ENCODE measurements at places on chromosomes 2 and 18. TPM values are rescaled to one million over a fixed set of nuclear protein-coding genes. Genes with fewer than 3 reads are reported as not detected.

DNA sequence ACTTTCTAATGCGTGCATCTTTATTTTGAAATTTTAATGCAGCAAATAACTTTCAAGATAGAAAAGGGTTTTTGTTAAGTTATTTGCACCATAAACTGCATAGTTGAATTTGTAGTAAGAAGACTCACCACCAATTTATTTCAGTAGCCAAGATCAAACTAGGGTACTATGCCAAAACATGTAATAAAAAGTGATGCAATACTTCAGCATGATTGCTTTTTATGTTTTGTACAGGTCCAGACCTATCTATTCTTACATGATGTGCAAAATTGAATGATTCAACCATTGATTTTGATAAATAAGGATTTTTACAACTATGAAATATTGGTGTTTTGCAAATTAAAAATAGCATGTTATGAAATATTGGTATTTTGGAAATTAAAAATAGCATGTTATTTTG is 26.7 kb downstream of the AGPS start:
- H3K27ac ChIP-seq: no peak overlapping the region
- H3K27me3 ChIP-seq: no peaks in the 10 kb centered on the region
- peaks cover 21% of the 10 kb centered on the region for H3K36me3 ChIP-seq
- peaks cover 28% of the 10 kb centered on the region for H3K4me1 ChIP-seq
- DNase-seq: no peak
- no peak overlapping the region for H3K4me3 ChIP-seq

DNA sequence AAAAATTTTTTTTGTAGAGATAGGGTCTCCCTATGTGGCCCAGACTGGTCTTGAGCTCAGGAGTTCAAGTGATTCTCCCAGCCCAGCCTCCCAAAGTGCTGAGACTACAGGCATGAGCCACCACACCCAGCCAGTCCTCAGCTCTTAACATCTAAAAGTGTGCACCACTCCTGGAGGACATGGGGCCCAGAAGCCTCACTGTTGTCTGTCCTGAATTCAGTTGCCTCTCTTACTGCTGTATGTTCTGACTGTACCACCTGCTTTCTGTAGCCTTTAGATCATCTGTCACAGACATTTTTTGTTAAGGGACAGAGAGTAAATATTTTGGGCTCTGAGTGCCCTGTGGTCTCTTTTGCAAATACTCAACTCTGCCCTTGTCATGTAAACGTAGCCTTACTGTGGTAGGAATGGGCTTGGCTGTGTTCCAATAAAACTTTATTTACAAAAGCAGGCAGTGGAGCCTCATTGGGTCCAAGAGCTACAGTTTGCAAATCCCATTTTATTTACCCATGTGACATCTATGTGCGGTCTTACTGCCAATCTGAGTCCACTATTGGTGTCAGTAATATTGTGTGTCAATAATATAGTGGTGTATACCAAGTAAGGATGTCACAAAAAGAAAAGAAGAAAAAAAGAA is 38.1 kb downstream of the TMEM37 start:
- H3K27me3 ChIP-seq: no peaks in the 10 kb centered on the region
- no peaks in the 10 kb centered on the region for H3K36me3 ChIP-seq
- H3K4me3 ChIP-seq: no peak overlapping the region
- H3K4me1 ChIP-seq: no peaks in the 10 kb centered on the region
- no peak overlapping the region for H3K27ac ChIP-seq
- no peak for DNase-seq

DNA sequence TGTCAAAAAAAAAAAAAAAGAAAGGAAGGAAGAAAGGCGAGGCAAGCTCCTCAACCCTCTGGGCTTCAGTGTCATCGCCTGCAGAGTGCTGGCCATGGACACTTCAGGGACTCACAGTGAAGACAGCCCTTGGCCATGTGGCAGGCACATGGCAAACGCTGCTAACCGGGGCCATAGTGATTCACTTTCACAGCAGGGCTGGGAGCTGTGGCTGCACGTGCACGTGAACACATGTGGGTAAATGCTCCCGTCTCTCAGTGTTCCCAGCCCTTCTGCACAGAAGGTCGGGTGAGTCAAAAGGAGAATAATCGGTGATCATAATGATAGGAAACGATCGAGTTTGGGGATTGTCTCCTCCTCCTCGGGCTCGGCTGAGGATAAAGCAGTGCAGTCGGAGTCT is 46.1 kb upstream of the UBE2F start:
- no peak overlapping the region for H3K27ac ChIP-seq
- no peaks in the 10 kb centered on the region for H3K36me3 ChIP-seq
- no peak for DNase-seq

DNA sequence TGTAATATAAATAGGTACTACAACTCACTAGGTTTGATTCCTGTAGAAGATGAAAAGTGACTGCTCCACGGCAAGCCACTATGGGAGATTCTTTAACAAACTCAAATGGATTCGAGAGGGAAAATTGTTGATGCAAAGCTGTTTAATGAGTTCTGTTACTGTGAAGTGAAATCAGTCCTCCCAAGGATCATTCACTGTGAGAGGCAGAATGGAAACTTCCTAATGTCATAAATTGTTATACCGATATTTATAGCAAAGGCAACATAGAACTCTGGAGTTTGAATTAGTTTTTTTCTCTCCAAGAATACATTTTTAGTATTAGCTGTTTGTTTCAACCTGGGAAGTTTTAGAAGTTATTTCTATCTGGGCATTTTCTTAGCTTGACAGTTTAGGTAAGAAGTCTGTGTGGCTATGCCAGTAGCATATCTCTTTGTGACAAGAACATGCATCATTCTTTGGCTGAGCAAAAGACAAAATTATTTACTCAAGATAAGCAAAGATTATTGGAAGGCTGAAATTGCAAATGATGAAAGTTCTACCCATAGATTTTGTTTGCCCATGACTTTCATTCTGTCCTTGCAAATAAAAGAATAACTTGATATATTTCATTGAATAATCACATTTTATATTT is 979.7 kb downstream of the DPP10 start:
- DNase-seq: no peak
- no peaks in the 10 kb centered on the region for H3K4me1 ChIP-seq
- no peak overlapping the region for H3K4me3 ChIP-seq
- no peak overlapping the region for H3K27ac ChIP-seq
- H3K36me3 ChIP-seq: no peaks in the 10 kb centered on the region

DNA sequence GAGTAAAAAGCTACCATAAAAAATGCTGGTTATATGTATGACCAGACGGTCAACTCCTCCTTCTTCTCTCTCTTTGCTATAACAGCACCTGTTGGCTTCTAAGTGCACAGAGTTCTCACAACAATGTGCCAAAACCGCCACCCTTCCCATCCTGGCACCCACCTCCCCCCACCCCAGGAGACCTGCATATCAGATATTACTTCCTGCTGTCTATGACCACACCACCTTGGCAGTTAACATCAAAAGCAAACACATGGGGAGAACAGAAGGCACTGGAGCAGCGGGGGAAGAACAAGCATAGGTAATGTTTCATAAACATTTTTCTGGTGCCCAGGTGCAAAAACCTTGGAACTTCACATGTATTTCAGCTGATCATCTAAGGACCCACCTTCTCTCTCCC is 15.5 kb downstream of the SPRED2 start:
- H3K4me1 ChIP-seq: peaks cover 35% of the 10 kb centered on the region
- no peak overlapping the region for H3K4me3 ChIP-seq
- H3K36me3 ChIP-seq: peaks cover 7% of the 10 kb centered on the region
- no peak for DNase-seq
- peaks cover 16% of the 10 kb centered on the region for H3K27me3 ChIP-seq

- DNase-seq: no peak
- H3K4me3 ChIP-seq: no peak overlapping the region
- no peaks in the 10 kb centered on the region for H3K27me3 ChIP-seq
- H3K4me1 ChIP-seq: no peaks in the 10 kb centered on the region
Measured at GRCh38 chr2:32824070-32824809, 122.5 kb upstream of the LTBP1 start.

- peaks cover 6% of the 10 kb centered on the region for H3K36me3 ChIP-seq
- peaks cover 15% of the 10 kb centered on the region for H3K4me1 ChIP-seq
- H3K27me3 ChIP-seq: no peaks in the 10 kb centered on the region
- no peak overlapping the region for H3K27ac ChIP-seq
- no peak for DNase-seq
Measured at GRCh38 chr2:174149530-174149929, 98.8 kb downstream of the OLA1 start.

- no peak for DNase-seq
- H3K27ac ChIP-seq: no peak overlapping the region
- H3K4me1 ChIP-seq: peaks cover 2% of the 10 kb centered on the region
- peaks cover 22% of the 10 kb centered on the region for H3K27me3 ChIP-seq
- H3K4me3 ChIP-seq: no peak overlapping the region
Measured at GRCh38 chr2:85071096-85071495, 62.1 kb upstream of the TCF7L1 start.

DNA sequence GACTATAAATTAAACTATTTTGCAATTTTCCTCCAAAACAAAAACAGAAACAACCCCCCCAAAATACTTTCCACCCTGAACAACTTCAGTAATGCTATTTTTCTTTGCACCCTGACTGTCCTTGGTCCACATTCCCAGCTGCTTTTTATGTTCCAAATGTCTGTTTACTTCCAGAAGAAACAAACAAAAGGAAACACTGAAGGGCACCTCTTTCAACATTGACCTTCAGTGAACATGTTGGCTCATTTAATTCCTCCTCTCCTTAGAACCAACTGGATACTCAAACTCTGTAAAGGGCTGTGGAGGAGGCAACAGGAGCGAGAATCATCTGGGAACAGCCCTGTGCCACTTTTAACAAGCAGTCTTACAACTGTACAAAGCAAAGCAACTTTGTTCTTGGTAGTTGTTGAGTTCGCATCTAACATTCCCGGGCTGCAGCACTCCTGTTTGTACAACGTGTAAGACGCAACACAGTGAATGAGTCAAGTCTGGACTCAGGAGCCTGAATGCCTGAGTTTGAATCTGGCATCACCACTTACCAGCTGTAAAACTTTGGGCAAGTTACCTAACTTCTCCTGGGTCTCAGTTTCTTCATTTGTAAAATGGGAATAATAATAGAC is 111.4 kb upstream of the GATA6 start:
- no peak for DNase-seq
- H3K27ac ChIP-seq: no peak overlapping the region
- H3K36me3 ChIP-seq: no peaks in the 10 kb centered on the region
- H3K4me3 ChIP-seq: no peak overlapping the region
- no peaks in the 10 kb centered on the region for H3K4me1 ChIP-seq

DNA sequence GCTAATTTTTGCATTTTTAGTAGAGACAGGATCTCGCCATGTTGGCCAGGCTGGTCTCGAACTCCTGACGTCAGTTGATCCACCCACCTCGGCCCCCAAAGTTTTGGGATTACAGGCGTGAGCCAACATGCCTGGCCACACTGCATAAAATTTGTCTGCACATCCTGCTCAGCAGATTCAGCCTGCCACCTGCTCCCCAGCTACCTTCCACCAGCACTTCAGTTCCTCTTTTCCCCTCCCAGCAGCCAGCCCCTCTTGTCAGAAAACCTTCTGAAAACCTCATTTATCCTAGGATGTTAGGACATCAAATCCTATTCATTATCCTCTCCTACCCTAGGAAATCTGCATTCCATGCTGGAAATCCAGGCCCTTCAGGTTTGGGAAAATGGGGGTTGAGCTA is 99.4 kb upstream of the STPG4 start:
- H3K36me3 ChIP-seq: no peaks in the 10 kb centered on the region
- H3K27me3 ChIP-seq: no peaks in the 10 kb centered on the region
- no peak for DNase-seq
- H3K4me1 ChIP-seq: no peaks in the 10 kb centered on the region
- no peak overlapping the region for H3K27ac ChIP-seq

- no peak for DNase-seq
- peaks cover 10% of the 10 kb centered on the region for H3K36me3 ChIP-seq
- no peak overlapping the region for H3K4me3 ChIP-seq
- H3K27ac ChIP-seq: no peak overlapping the region
- H3K27me3 ChIP-seq: no peaks in the 10 kb centered on the region
Measured at GRCh38 chr2:42274863-42275262, 86.2 kb downstream of the COX7A2L start.

DNA sequence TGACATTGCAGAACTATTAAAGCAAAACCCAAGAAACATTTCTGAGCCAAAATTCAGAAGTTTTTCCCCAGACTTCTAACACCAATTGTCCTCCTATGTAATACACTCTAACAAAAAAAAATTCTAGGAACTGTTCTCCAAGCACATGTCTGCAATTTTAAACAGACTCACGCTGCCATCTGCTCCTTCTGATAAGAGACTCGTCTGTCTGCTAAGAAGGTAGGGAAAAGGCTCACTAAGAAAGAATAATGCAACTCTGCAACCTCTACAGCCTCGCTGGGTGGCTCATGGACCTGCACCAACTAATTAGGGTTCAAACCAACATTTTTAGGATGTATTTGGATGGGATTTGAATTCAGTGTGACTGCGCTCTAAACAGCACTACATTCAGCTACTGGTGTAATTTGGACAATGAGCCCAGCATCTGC is 366.5 kb downstream of the DSC3 start:
- H3K4me3 ChIP-seq: no peak overlapping the region
- DNase-seq: no peak
- no peaks in the 10 kb centered on the region for H3K36me3 ChIP-seq
- no peaks in the 10 kb centered on the region for H3K4me1 ChIP-seq
- no peaks in the 10 kb centered on the region for H3K27me3 ChIP-seq

DNA sequence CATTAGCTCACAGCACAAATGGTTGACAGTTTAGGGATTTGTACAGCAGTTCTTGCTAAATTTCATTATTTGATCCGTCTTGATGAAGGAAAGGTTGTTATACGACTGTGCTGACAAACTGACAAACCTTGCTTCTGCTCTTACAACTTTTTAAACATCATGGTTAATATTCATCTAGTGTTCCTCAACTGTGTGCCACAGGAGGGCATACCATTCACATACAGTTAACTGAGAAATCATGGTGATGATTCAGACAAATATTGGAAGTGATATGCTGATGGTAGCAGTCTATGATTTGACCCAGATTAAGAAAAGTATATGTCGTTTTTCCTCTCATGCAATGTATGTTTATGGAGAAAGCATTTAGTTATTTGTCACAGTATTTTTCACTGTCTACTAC is 129.8 kb upstream of the FSIP2 start:
- H3K27me3 ChIP-seq: no peaks in the 10 kb centered on the region
- H3K4me1 ChIP-seq: no peaks in the 10 kb centered on the region
- H3K4me3 ChIP-seq: no peak overlapping the region

- H3K4me1 ChIP-seq: peaks cover 18% of the 10 kb centered on the region
- H3K4me3 ChIP-seq: no peak overlapping the region
- H3K27ac ChIP-seq: no peak overlapping the region
- H3K27me3 ChIP-seq: no peaks in the 10 kb centered on the region
Measured at GRCh38 chr2:241877989-241878970, 8.8 kb downstream of the RTP5 start.

Gene CDKL4
- total RNA-seq: 0.11 TPM

Gene ANKRD62
- total RNA-seq: not detected

Gene OTOS
- not detected for total RNA-seq

Gene CXCR2
- not detected for total RNA-seq

Gene MRO
- total RNA-seq: not detected

Gene NT5DC4
- not detected for total RNA-seq

Gene SLC40A1
- total RNA-seq: 1.8 TPM
